ENCODE measurements at places on chromosomes 4 and X.

- DNase-seq = no peak
Observed at GRCh38 chrX:150257353-150258175, 105.6 kb upstream of the MAMLD1 start.

GRCh38 chr4:56648021-56648823 is 32.9 kb downstream of the HOPX start:
- DNase-seq = no peak

DNA sequence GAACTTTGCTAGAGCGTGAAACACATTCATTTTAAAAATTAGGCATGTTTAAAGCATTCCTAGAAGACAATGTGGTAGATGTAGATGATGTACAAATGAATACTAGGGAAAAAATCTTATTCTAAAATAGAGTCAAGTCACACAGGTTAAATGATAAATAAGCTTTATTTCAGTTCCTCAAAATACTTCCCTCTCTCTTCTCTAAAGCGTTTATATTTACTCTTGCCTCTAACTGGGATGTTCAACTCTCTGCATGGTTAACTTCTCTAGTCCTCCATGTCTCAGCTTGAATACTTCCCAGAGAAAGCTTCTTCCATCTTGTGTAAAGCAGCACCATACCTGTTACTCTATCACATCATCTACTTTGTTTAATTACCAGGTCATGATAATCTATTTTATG is 30.9 kb upstream of the GLRA3 start:
- DNase-seq = no peak

GRCh38 chr4:11743976-11744375 is 315.3 kb upstream of the HS3ST1 start:
- DNase-seq = no peak

DNA sequence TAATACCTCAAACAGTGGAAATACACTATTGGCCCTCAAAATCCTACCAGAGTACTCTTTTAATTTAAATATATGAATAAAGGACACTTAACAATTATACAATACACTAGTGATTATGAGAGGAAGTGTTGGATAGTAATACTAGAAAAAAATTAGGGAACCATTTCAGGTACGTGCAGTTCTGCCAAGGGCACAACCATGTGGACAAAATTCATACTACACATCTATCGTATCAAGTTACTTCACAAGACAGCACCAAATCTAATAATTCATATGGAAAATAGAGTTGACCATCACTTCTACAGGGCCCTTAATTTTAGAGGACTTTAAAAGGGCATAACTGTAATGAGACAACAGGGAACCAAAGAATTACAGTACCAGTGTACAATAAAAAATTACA is 69.2 kb upstream of the ZCCHC13 start:
- DNase-seq = no peak

Data from amygdala (tissue), 56 donors.